Hematopoietic multipotent progenitor cell treated with erythropoietin and hydrocortisone succinate and interleukin-3 and kit ligand, for 6 days (in vitro differentiated cells): ENCODE measurements at places on chromosomes 16 and 17.

GRCh38 chr16:85222155-85222863 lies 110.0 kb upstream of the CIBAR2 start:
- no peak for DNase-seq

DNA sequence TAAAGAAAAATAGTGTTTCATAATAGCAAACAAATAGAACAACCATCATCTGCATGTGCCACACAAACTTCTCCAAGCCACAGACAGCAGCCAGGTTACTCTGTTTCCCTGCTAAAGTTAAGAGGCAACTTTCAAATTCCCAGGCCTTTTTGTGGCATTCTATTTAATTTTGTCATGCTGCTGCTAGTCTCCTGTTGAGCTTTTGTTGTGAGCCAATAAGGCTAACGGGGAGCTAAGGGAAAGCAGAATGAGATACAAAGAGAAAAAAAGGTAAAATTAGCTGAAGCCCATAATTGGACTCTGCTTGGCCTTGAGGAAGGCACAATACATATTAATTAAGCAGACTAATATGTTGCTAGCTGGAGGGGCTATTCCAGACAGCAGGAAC lies 74.7 kb upstream of the GNAO1 start:
- no peak for DNase-seq

DNA sequence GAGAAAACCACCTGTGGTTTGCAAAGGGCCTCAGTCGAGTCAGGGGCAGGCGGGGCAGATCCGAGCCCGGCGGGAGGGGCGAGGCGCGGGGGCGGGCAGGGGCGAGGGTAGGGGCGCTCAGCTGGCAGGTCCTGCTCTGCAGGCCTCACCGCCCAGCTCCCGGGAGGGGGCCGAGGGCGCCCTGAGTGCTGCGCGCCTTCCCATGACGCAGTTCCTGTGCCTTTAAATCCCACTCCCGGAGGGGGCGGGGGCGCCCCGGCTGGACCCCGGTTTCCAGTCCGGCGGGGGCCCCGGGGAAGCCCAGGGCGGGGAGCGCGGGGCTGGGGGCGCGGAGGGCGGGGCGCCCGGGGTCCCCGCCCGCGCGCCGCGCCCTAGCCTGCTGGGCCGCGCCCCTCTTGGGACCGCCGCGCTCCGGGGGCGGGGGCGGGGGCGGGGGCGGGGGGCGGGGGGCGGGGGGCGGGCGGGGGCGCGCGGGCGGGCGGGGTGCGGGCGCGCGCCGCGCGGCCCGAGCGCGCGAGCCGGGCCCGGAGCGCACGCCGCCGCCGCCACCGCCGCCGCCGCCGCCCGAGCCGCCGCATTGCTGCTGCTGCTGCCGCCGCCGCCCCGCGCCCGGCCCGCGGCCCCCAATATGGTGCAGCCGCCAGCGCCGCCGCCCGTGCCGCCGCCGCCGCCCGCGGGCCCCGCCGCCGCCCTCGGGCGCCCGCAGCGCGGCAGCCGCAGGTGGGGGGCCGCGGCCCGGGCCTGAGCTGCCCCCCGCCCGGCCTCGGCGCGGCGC lies at the start of gene JPH3:
Gene JPH3 (plus strand): TSS at position 508 of the 775 bp plus-strand sequence. CDS start 639 bp downstream, outside the sequence.
- no peak for DNase-seq

- DNase-seq, result no peak
These were observed 80.0 kb downstream of the IRX5 start for GRCh38 chr16:55010492-55011160.

- DNase-seq, result no peak
These were observed 34.0 kb upstream of the ZNF629 start for GRCh38 chr16:30820952-30821421.

GRCh38 chr16:86946981-86947380 lies 368.6 kb downstream of the FOXL1 start:
- DNase-seq, result no peak

DNA sequence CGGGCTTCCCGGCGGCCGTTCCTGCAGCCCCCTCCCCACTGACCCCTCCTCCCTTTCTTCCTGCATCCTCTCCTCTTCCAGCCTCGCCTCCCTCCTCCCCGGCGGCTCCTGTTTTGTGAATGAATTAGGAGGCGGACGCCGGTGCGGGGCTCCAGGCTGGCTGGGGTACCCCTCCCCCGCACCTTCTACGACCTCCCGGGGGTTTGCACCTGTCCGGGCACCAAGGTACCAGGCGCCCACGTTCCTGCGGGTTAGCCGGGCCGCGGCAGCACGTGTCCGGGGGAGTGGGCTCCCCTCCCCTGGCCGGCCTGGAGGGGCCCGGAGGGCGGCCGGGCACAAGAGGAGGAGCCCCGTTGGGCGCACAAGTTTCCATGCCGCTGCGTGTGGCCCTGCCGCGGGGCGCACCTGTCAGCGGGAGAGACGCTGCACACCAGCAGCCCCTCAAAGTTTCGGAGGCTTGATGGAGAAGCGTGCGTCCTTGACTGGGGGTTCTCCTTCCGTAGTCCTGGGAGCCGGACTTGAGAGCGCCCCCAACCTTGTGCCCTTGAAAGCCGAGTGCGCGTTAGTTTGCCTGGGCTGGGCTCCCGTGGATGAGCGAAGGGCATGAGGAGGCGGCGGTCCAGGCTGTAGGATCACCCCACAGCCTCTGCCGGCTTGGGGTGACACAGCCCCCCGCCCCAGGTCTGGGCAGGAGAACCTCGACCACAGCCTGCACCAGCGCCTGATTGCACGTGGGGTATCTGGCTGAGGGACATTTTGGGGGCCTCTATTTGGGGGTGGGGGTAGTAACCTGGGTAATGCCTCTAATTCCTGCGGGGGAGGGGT lies 1.2 kb downstream of the HAS3 start:
- peak; percentile 34 for DNase-seq

- no peak for DNase-seq
These were observed 200.2 kb downstream of the TOX3 start for GRCh38 chr16:52346709-52347108.

DNA sequence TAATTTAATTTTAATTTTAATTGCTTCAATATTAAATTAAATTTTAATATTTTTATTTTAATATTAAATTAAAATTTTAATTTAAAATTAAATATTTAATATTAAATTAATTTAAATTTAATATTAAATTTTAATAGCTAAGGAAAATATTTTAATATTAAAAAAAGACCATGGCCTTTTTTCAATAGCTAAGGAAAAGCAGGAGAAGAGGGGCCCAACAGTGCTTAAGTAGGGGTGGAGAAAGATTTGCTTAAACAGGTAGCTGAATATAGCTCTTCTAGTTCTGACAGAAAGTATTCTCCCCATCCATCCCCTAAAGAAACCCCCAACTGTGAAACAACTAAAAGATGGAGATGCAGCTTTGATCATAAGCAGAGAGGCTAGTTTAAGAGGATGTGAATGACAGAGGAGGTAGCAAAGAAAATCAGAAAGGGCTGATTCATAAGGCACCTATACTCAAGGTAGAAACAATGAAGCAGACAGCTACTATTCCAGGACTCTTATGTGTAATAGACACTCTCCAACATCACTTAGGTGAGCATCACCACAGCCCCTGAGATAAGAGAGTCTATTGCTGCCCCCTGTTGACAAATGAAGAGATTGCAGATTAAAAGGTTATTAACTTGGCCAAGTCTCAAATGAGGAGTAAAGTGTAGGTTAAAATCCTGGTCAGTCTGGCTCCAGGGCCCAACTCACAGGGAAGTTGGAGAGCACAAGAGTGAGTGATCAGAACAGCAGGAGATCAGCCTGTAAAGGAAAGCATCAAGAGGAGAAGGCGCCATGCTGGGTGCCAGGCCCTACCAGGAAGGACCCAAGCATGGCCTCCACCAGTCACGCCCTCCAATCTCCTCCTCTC lies 7.8 kb upstream of the RNASEK start:
- DNase-seq, result peak; percentile 91

DNA sequence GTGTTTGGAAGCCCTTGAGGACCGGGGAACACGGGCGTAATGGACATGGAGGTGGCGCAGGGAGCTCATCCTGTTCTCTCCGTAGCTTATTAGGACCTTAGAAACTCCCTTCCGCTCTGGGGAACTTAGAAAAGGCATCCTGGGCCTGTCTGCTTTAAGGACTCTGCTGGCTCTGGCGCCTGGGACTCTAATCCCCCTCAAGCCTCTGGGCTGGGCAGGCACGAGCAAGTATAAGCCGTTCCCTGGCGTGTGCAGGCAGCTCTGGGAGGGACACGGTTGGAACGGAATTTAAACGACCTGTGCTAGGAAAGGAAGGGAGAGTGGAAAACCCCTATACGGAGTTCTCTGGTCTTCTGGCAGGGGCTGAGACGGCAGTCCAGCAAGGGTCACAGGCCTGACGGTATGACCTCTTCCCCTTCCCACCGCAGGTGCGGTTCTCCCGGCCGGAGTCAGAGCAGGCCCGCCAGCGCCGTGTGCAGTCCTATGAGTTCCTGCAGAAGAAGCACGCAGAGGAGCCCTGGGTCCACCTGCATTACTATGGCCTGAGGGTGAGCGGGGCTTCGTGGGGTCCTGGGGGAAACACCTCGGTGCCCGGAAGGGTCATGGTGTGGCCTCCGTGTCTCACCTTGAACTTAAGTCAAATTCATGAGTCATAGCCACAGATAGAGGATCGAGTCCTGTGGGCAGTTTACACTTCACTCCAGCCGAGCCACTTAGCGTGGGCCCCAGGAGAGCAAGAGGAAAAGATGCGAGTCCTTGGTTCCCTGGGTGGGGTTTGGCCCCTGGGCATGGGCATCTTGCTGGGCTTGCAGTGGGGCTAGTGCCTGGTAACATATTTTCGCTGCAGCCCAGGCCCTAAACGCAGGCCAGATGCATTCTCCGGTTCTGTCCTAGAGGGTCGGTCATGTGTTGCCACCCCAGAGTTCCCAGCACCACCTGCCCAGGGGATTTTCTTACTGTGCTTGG lies 17.7 kb downstream of the POLR3E start:
- no peak for DNase-seq

GRCh38 chr17:28227316-28228108 lies 91.5 kb upstream of the TMEM97 start:
- peak; percentile 85 for DNase-seq

DNA sequence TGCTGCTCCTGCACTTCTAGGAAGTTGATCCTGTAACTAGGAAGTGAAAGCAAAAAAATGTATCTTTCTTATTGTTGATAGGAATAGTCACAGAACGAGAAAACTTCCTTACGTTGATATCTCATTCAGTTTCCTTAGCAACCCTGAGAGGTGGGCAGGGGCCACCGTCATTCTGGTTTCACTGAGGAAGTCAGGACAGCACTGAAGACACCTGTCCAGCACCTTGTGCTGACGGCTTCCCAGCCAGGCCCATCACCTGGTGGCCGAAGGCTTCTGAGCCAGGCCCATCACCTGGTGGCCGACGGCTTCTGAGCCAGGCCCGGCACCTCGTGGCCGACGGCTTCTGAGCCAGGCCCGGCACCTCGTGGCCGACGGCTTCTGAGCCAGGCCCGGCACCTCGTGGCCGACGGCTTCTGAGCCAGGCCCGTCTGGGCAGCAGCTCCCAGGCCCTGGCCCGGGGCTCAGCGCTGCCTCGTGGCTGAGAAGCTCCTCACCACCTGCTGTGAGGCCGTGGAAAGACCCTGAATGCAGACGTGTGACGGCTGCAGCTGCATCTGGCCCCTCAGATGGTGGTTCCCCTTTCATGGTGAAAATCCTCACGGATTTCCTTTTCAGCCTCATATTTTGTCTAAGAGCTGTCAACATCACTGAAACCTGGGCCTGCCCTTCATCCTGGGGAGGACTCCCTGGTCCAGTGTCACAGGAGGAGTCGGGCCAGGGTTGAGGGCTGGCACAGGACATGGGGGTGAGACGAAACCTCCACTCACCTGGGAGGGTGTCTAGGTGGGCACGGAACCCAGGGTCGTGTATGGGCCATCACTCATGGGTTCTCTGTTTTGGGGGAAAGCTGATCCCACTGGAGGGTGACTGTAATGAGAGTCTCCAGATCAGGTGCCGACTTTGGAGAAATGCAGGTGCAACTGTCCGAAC lies 33.0 kb upstream of the ZNF750 start:
- DNase-seq, result no peak

DNA sequence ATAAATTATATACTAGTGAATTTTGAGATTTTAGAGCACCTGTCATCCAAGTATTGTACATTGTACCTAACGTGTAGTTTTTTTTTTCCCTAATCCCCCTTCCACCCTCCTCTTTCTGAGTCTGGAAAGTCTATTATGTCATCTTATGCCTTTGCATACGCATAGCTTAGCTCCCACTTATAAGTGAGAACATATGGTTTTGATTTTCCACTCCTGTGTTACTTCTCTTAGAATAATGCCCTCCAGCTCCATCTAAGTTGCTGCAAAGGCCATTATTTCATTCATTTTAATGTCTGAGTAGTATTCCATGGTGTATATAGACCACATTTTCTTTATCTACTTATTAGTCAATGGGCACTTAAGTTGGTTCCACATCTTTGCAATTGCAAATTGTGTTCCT lies 177.0 kb upstream of the C16orf82 start:
- DNase-seq, result no peak

DNA sequence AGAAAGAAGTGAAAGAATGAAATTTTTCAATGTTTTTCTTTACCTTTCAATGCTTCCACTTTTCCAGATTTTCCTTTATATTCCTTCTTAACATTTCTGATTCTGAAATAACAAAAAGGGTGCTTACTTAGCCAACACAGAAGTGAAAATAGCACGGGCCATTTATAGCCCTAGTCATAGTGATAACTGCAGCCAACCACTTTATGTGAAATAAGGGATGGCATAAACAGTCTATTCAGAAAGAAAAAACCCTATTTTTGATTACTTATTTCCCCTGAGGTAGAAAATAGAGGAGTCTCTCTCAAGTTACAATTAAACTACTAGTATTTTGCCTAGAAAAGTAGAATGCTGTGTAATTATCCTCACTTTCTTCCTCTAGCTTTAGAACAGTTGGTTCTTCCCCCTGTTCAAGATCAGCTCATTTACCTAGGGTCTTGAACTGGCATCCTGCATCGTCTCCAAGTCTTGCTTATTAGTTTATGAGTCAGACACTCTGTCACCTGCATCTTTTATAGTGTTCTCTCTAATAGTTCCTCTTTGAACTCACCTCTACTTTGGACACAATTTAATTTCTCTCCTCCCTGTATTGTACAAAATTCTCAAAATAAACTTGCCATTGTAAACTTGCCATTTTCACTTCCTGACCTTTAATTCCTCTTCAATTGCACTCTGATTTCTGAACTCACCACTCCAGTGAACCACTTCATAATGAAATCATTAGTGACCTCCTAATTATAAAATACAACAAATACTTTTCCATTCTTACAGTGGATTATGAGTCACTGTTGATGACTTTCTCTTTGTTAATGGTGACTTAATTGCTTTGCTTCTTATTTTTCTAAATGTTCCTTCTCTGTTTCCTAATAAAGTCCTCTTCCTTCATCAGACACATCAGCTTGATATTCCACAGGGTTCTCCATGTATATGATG lies 23.6 kb downstream of the ABCA6 start:
- DNase-seq, result no peak
